ENCODE measurements at places on chromosomes 2 and 18.

DNA sequence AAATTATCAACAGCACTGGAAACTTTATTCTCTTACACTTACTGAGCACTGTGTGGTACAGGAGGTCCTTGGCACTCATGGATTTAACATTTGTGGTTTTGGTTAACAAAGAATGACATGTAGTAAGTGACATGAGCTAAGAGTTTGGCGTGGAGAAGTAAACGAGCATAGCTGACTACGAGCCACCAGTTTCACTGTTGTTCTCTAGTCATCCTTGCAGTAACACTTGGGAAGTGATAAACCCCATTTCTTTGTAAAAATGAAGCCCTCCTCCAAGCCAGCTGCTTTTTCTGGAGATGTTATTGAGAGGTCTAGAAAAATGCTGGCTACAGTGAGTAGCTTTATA, 32.7 kb downstream of the QPCT start:
- DNase-seq: no peak

DNA sequence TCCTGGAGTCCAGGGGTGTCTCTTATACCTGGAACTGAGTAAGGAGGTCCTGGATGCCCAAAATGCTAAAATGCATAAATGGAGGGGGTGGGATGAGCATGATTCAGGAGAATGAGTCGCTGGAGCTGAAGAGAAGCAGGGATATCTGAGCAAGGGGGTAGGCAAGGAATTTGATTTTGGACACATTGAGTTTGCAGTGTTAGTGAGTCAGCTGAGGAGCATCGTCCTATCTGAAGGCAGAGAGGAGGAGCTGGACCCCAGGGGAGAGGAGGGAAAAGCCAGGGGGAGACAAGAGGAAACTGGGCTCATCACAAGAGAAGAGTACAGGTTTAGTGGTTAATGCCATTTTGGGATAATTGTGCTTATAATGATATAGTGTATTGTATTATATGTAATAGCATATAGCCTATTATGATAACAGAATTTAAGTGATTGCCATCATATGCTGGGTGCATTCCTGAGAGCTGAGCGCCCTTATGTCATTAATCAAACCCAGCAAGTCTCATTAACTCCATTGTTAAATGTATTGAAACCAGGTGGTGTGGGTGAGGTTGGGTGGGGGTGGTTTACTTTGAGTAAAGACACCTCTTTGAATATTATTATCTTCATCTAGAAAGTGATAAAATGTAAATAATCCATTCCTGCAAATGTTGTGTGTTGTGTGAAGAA, 12.4 kb downstream of the EHD3 start:
- no peak for DNase-seq

DNA sequence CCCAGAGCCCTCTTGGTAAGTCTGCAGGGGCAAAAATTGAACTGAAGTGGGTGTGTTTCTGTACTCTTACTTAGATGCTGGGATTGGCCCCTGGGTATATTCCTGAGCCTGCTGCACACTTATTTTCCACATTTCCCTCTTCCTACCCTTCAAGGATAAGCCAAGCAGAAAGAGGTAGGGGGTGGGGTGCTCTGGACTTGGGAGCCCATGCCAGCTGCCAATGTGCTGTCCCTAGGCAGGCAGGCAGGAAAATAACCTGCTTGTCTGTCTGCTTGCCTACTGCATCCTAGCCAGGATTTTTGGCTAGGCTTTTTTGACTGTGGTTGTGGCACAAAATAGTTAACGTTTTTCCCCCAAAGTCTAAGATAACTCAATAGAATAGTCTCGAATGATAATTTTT, 234.3 kb downstream of the ALK start:
- DNase-seq: no peak

- no peak for DNase-seq
These were observed 96.5 kb downstream of the SUCLG1 start for GRCh38 chr2:84362541-84362940.

DNA sequence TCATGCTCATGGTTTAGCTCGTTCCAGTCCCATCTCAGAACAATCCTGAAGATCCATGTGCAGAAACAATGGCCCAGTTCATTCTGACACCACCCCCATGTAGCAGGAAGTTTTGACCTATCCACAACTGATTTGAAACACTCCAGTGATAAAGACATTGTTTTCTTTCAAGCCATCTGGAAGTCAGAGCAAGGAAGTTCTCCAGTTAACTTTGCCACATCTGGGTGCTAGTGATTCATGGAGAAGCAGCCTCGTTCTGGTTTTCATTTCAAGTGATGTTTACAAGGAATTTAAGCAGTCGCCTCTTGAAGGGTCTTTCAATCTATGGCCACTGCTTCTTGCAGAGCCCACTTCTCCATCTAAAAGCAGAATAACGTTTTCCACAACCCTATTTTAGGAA, 36.6 kb upstream of the TWIST2 start:
- no peak for DNase-seq

DNA sequence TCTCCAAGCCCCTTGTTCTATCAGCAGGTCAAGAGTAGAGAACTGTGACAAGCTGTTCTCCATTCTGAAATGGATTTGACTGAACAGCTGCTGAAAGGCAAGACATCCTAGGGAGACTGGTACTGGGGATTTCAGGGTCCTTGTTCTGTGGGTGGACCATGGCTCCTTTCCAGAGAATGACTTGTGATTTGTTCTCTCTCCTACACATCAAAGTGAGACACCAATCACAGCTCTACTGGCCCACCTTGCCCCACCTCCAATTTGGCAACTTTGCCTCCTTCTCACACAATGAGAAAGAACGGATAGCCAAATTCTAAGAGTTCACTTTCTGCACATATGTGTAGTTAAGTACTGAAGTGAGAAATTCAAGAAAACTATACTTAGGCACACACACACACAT, 67.4 kb downstream of the BCL11A start:
- no peak for DNase-seq

DNA sequence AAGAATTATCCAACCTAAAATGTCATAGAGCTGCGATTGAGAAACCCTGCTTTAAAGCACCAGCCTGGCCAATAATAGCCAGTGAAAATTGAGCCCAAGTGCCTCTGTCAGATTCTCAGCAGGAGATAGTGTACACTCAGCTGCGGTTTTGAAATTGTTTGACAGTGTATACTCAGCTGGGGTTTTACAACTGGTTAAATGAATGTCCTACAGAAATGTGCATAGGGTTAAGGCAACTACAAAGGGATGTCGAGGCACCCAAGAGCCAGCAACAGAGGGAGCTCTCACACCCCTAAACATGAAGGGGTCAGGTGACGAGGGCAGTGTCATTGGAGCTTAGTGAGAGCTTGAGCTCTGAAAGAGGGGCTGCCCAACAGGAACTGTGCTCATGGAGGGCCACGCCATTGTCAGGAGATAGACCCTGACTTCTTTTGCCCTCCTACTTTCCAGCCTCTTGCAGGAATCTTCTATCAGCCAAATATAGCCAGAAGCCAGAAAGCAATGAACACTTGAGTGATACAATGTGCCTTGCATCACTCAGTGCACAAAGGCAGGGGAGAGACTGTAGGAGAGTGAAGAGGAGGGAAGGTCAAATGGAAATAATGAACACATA, 15.1 kb downstream of the ACTG2 start:
- peak; percentile 20 for DNase-seq

DNA sequence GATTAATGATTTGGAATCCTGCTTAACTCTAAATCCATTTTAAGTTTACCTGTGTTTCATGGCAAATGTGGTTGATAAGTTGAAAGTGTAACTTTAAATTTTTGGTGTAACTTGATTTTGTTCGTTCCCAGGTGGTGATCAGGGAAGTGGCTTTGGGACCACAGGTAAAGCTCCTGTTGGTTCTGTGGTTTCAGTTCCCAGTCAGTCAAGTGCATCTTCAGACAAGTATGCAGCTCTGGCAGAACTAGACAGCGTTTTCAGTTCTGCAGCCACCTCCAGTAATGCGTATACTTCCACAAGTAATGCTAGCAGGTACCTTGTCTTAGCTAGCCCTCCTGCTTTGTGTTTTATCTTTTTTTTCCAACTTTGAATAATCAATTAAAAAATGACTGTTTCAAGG, 62.8 kb downstream of the AGFG1 start:
- DNase-seq: no peak

- peak; percentile 70 for DNase-seq
These were observed 100.7 kb downstream of the MYT1L start for GRCh38 chr2:2230433-2230817.

- DNase-seq: peak; percentile 34
These were observed 214.6 kb downstream of the TRIB2 start for GRCh38 chr2:12931186-12931844.

DNA sequence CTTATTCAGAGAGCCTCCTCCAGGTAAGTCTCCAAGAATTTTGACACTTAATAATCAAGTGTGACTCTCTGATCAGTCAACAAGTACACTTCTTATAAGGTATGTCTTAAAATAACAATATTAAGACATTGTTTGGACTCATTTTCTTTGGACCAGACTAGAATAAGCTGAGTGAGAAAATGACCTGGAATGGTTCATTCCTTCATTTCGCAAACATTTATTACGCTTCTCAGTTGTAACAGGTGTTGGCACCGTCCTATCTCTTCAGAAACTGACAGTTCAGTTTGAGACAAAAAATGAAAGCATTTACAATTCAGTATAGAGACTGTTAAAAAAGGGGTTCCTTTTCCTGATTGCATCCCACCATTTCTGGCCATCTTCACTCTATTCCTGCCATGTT, 46.6 kb downstream of the TSPYL6 start:
- DNase-seq: no peak

DNA sequence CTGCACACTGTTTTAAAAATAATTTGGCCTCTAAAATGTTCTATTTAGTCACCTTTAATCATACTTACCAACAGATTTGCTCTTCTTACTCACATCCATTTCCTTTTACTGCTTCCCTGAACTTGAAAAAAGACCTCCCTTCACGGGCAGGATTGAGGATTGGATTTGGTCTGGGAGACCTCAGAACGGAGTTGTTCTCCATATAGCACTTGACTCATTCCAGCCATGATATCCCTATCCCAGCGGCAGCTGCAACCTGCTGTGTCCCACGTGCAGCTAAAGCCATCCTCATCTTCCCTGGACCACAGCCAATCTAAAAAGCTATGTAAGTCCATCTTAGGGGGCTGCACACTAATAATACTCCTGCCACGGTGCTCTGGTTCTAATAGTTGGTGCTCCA, 97.0 kb upstream of the PTPRM start:
- no peak for DNase-seq

DNA sequence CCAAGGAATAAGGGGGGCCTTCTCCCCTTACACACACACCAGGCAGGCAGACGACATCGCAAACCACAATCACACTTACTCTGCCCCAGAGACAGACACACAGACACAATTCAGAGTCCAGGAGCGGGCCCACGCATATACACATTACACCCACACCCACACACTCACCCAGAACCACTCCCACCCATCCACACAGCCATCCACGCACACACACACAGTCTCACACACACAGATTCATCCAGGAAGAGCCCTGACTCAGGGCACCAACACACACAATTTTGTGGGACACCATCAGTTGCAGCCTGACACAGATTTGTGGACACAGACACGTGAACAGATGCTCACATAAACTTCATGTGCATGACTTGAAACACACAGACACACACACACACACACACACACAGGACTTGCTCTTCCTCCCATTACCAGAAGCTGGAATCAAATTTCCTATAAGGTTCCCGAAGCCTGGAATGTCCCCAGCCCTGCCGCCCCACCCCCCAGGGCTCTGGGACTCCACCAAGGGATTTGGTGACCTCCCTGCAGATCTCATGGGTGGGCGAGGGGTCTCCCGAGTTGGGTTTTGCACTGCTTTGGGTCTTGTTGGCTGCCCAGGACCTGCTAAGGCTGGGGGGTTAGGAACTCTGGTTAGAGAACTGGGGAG, 23.5 kb downstream of the TNS1 start:
- no peak for DNase-seq

DNA sequence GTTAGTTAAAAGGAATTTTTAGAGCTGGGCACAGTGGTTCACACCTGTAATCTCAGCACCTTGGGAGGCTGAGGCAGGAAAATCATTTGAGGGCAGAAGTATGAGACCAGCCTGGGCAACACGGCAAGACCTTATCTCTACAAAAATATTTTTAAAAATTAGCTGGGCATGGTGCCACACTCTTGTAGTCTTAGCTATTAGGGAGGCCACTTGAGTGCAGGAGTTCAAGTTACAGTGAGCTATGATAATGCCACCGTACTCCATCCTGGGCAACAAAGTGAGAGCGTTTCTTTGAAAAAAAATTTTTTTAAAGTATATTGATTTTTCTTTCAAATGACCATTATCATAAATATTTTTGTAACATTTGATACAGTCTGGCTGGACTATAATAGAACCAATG, 93.6 kb upstream of the FAM117B start:
- DNase-seq: no peak

DNA sequence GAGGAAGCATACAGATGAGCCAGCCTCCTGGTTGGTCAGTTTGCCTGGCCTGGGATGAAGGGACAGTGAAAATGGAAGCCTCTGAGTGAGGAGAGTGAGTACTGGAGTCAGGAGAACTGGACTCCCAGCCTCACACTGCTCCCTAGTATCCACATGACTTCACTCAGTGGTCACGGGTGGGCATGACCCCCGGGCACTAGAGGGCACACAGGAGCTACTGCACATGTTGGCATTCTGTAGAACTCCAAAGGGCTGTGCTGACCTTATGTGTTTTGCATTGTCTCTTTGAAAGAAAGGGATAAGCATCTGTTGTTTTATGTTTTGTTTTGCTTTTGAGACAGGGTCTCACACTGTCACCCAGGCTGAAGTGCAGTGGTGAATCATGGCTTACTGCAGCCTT, 23.7 kb downstream of the NCAPH start:
- no peak for DNase-seq

All from BE2C (cell line).